ENCODE measurements at places on chromosomes 13 and 19.
A peak's percentile ranks its signal among the peaks of the same experiment; 100 is the strongest.

GRCh38 chr19:38133319-38133718 is 90.7 kb downstream of the DPF1 start:
- no peak for DNase-seq

DNA sequence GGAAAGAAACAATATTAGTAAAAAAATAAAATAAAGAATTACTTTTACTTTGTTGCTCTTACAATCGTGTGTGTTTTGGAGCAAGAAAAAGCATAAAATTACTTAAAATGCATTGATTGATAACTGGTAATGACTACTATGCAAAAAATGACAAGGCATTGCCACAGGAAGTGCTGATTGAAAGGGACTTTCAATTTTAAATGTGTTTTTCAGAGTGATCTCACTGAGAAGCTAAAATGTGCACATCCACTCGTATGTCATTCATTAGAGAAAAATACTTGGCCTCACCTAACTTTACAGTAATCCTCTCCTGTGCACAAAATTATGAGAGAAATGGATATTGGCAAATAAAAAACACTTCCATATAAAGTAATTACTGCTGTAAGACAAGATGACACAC is 934.9 kb downstream of the SLITRK6 start:
- DNase-seq: no peak

DNA sequence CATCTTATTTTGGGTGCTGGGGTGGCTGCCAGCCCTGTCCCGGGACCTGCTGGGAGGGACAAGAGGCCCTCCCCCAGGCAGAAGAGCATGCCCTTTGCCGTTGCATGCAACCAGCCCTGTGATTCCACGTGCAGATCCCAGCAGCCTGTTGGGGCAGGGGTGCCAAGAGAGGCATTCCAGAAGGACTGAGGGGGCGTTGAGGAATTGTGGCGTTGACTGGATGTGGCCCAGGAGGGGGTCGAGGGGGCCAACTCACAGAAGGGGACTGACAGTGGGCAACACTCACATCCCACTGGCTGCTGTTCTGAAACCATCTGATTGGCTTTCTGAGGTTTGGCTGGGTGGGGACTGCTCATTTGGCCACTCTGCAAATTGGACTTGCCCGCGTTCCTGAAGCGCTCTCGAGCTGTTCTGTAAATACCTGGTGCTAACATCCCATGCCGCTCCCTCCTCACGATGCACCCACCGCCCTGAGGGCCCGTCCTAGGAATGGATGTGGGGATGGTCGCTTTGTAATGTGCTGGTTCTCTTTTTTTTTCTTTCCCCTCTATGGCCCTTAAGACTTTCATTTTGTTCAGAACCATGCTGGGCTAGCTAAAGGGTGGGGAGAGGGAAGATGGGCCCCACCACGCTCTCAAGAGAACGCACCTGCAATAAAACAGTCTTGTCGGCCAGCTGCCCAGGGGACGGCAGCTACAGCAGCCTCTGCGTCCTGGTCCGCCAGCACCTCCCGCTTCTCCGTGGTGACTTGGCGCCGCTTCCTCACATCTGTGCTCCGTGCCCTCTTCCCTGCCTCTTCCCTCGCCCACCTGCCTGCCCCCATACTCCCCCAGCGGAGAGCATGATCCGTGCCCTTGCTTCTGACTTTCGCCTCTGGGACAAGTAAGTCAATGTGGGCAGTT is 8.6 kb downstream of the CALM3 start:
- DNase-seq: no peak

GRCh38 chr19:53519446-53519845 is 18.5 kb upstream of the ZNF331 start:
- DNase-seq: no peak

GRCh38 chr13:22286338-22286737 is 615.5 kb downstream of the FGF9 start:
- DNase-seq: no peak

- peak; percentile 100 for DNase-seq
Measured at GRCh38 chr19:50329146-50329925, at the start of gene KCNC3. TSS of gene KCNC3 (minus strand) at chr19:50329377. CDS start at chr19:50329082, 295 bp downstream.

- DNase-seq: no peak
Measured at GRCh38 chr13:33541456-33541855, 255.9 kb upstream of the STARD13 start.

- DNase-seq: no peak
Measured at GRCh38 chr13:98274921-98275487, 97.9 kb upstream of the RNF113B start.

GRCh38 chr13:89880201-89880600 is 1467.3 kb upstream of the MIR17HG start:
- no peak for DNase-seq

GRCh38 chr13:102779436-102780159 is 6.0 kb upstream of the TEX30 start:
- no peak for DNase-seq

- DNase-seq: no peak
Measured at GRCh38 chr13:110130431-110130830, 176.5 kb downstream of the COL4A1 start.

GRCh38 chr13:45696610-45697226 is 5.4 kb upstream of the CBY2 start:
- no peak for DNase-seq

- no peak for DNase-seq
Measured at GRCh38 chr13:40252676-40253075, 413.8 kb downstream of the FOXO1 start.

DNA sequence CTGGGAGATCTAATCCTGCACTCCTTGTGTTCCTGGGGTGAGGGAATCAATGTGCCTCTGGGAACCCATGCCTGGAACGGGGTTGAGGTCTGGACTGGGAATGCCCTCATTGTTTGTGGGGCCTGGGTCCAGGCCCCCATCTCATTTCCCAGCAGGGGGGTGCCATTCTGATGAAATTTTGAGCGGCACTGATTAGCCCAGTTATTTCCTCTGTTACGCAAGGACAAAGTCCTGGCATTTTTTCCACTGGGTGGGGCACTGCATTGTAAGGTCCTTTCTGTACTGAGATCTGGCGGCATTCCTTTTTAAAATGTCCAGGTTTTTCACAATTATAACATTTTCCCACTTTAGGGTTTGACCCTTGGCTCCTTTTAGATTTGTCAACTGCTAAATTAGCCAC is 14.8 kb downstream of the FPR3 start:
- no peak for DNase-seq

GRCh38 chr19:36573895-36574720 is 1.0 kb upstream of the ZNF529 start:
- DNase-seq: no peak

DNA sequence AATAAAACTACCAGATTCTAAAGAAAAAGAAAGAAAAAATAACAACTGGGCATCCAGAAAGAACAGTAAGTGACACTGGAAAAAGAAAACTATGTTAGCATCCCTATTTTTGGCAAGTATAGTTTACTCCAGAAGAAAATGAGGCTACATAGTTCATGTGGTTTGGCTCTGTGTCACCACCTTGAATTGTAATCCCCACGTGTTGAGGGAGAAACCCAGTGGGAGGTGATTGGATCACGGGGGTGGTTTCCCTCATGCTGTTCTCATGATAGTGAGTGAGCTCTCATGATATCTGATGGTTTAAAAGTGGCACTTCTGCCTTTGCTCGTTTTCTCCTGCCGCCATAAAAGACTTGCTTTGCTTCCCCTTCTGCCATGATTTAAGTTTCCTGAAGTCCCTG is 76.9 kb downstream of the ITGBL1 start:
- DNase-seq: no peak

GRCh38 chr19:44689290-44690130 is 9.4 kb upstream of the CEACAM16 start:
- peak; percentile 75 for DNase-seq

GRCh38 chr19:2184422-2184975 is 20.8 kb downstream of the DOT1L start:
- no peak for DNase-seq

GRCh38 chr19:45762870-45763631 is 6.0 kb downstream of the SIX5 start:
- DNase-seq: no peak

DNA sequence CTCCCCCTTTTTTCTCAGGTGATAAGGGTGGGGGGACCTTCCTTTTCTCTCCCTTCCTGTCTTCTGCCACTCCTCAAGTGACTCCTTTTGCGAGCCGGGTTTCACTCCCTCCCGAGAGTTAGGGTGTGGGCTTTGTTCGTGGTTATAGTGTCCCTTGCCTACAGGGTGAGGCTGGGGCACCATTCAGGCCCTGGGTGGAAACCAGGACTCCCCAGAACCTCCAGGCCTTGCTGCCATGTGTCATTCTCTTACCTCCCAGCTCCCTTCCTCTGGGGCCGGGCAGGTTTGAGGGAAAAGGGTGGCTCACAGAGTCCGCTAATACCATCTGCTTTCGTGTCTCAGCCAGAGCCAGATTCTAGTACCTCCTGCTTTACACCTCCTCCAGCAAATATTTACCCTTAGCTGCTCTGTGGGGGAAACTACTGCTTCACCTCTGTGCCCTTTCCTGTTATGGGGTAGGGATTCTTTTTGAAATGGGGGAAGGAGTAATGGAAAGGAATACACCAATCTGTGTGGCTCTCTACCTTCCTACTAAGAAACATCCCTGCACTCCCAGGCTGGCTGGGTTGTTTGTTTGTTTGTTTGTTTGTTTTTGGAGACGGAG is 2.8 kb downstream of the ACTN4 start:
- DNase-seq: no peak

- DNase-seq: peak; percentile 35
Measured at GRCh38 chr13:49540552-49540951, 44.8 kb downstream of the PHF11 start.

- DNase-seq: peak; percentile 56
Measured at GRCh38 chr13:101919541-101920181, 467.2 kb downstream of the ITGBL1 start.

DNA sequence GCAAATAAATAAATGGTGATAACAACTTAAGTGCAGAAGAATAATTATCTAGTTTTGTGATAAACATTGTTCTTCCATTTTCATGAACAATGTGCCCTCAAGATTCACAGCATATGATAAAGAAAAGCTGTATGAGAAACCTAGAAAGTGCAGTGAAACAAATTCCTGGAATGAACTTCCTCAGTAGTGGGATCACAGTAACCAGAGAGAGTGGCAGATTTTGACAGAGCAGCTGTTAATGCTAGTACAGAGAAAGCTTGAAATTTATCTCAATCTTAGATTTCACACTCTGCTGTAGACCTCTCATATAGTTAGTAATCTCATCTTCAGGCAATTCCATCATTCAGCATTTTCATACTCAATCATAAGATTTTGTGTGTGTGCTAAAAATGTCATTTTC is 664.9 kb downstream of the PCDH9 start:
- no peak for DNase-seq

GRCh38 chr19:29212356-29212647 is 649 bp downstream of the UQCRFS1 start:
- DNase-seq: no peak

GRCh38 chr13:23571431-23571830 is 1.2 kb downstream of the TNFRSF19 start:
- DNase-seq: no peak

- DNase-seq: no peak
Measured at GRCh38 chr13:49567491-49567890, 17.9 kb downstream of the RCBTB1 start.

DNA sequence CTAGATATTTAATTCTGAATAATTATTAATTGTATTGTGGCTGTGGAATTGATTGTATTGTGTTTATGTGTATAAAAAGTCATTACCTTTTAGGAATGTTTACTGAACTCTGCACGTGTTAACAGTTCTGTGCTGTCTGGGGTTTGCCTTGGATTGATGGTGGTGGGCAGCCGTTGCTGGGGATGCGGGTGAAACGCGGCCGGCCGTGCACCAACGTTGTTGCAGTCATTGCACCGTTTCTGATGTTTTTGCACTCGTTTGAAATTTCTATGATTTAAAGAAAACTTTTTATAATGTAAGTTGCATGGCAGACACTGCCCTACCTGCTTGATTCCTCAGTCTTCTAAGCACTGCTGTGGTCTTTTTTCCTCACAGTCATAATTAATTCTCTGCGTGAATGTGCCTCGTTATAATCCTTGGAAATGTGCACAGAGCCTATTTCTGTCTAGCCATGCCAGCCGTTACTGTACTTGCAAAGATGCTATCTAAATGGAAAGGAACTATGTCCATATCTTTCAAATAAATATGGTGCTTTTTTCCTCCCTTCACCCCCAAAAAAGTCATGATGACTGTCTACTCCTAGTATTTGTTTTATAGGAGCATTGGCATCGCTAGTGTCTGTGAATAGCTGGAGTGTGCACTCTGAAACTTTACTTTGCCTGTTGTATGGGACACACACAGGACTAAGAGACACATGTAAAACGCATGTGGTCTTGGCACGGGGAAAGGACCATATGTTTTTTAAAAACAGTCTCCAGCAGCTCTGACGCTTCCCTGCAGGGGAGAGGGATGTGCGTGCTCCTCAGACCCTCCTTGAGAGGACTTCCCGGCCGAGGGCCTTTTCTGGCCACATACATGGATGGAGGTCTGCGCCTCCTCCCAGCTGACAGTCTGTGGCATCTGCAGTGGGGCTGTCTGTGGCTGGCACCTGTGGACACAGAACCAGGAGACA is 40.7 kb upstream of the MCF2L start:
- DNase-seq: no peak

- no peak for DNase-seq
Measured at GRCh38 chr19:29836409-29836825, 24.6 kb downstream of the CCNE1 start.

DNA sequence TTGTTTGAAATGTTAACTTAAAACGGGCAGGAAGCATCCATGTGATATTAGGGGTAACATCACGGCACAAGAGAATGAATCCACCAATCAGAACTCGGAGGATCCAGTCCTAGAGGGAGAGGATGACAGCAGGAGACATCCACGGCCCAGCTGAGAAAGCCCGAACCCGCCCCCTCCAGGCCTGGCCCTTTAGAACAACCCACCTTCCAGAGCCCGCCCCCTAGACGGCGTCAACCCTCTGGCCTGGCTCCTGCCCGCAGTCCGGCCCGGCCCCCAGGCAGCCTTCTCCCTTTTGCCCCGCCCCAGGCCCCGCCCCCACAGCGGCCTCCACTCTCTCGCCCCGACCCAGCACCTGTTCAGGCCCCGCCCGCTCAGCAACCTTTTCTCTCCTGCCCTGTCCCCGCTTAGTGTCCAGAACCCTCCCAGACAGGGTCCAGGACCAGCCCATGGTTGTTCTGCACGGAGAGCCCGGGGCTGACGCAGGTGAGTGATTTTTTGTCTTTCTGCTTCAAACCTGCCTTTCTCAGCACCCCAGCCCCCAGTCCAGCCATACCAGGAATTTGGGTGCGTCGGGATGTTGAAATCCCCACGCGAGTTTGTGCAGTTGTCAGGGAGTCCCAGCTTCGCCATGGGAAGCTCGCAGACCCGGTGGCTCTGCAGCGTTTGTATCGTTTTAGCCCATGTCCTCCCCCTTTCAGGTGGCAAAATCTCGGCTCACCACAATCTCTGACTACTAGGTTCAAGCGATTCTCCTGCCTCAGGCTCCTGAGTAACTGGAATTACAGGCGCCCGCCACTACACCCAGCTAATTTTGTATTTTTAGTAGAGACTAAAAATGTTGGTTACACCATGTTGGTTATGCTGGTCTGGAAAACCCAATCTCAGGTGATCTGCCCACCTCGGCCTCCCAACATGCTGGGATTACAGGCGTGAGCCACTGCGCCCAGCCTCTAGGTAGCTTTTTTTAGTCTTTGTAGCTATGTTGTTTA is 16.1 kb downstream of the ZNF816 start:
- DNase-seq: no peak

GRCh38 chr13:42274386-42275097 is 2.6 kb downstream of the AKAP11 start:
- no peak for DNase-seq

Measured in neuronal stem cell (in vitro differentiated cells).